HuH-7 (cell line): ENCODE measurements at places on chromosomes 13 and 19.
A peak's percentile ranks its signal among the peaks of the same experiment; 100 is the strongest.

DNA sequence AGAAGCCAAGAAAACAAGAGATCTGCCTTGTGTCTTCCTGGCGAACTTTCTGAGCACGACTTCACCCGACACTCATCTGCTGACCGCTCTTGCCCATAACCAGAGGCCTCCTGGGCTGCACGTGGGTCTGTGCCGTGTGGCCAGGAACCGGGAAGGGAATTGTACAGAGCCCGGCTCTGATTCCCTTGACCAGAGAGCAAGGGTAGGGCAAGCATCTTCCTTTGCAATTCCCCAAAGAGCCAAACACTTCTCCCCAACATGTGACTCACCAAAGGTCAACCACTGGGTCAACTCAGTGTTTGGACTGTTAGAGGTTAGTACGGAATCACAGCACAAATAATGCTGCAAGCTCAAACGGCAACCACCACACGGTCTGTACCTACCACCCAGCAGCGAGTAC is 48.9 kb downstream of the KLF2 start:
- no peak for DNase-seq

GRCh38 chr13:101346942-101347728 is 69.2 kb downstream of the NALCN start:
- DNase-seq = no peak

GRCh38 chr13:33441015-33441414 is 155.5 kb upstream of the STARD13 start:
- DNase-seq = peak; percentile 28

- no peak for DNase-seq
Observed at GRCh38 chr13:94177041-94177440, 302.4 kb downstream of the DCT start.

DNA sequence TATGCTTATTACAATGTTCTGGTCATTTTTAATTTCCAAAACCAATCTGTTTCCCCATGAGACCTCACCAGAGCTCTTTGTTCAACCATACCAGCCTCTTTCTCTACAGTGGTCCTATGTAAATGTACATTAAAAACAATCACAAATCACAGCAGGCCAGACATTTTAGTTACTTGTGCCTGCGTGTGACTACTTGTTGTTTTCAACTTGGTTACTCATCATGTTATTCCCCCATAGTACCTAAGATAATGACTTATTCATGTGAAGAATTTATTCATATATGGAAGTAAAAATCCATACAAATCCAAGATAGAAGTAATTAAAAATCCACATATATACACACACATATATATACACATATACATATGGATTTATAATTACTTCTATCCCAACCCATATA is 379.6 kb downstream of the SLITRK6 start:
- no peak for DNase-seq

DNA sequence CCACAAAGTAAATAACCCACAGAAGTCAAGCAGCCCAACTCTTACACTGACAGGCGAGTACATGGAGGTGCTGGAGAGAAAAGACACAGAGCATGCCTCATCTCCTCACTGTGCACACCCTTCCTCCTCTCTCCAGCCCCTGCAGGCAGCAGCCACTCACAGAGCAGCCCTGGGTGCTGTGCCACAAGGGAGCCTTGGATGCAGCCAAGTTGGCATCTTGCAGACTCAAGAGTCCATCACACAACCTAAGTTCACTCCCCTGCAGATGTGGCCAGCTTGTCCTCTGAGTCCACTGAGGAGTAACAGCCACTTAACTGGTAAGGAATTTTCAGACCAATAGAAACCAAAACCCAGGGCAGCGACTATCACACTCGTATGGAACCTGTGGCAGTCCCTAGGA is 47.4 kb downstream of the BRD4 start:
- DNase-seq = no peak
